Inflammatory macrophage treated with lipopolysaccharide for 4 hours (primary cell): ENCODE measurements at places on chromosomes 7 and 10.

- peak; percentile 3 for DNase-seq
Measured at GRCh38 chr10:31792745-31793144, 135.9 kb downstream of the ARHGAP12 start.

DNA sequence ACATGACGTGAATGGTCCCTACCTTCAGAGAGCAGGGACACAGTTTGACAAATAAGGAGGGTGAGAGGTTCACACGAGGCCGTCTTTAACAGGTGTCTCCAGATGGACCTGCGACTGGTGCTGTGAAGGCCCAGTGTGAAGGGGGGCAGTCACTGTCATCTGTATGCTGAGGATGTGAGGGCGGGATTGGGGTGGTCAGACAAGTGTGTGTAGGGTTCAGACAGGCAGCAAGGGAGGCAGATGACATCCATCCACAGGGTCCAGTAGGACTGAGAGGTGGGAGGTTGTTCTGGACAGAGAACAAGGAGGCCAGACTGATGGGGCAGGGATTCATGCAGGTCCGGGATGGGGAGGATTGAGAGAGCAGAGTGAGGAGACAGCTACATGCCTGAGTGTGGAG, 232.6 kb upstream of the GPR26 start:
- DNase-seq: no peak

- DNase-seq: no peak
Measured at GRCh38 chr10:21475393-21475792, 50.1 kb downstream of the SKIDA1 start.

GRCh38 chr7:151430391-151431205, 9.3 kb downstream of the CRYGN start:
- no peak for DNase-seq

- no peak for DNase-seq
Measured at GRCh38 chr7:101537935-101538595, 91.0 kb downstream of the MYL10 start.

DNA sequence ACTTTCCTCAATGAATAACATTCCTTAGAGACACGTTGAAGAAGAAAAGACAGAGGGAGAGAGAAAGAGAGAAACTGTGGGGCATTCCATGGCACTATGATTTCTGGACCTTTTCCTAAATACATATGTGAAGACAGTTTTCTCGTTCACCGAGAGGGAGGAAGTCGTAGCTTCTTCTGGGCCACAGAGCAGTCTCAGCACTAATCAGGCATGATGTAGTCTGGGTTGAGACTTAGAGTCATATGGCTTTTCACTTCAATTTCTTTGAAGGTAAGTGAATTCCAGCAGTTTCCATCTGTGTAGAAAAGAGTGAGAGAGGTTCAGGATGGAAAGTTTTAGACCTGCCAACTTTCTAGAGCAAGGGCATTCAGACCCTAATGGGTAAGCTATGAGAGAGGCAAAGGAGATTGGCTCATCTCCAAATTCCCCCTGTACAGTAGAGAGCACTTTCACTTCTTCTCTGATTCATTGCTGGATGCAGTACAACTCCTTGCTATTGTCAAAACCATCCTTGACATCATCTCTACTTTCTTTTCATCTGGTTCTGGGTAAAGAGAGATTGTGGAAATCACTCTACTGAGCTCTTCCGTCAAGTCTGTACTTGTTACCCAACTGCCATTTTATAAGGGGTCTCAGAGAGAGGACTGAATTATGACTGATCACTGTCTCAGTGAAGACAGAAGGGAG, 31.5 kb upstream of the OR9A4 start:
- DNase-seq: peak; percentile 92

DNA sequence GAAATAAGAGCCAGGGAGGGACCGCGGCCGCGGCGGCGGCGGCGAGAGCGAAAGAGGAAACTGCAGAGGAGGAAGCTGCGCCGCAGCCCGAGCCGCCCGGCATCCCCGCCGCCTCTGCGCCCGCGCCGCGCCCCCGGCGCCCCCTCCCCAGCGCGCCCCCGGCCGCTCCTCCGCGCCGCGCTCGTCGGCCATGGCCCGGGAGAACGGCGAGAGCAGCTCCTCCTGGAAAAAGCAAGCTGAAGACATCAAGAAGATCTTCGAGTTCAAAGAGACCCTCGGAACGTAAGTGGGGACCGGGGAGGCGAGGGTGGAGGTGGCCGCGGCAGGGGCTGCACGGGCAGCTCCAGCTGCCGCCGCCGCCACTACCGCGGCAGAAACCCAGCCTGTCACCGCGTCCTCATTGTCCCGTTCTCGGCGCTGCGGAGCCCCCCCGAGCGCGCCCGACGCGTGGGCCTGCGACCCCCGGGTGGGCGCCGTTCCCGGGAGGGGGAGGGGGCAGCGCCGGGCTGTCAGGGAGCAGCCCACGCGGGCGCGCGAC, 351 bp downstream of the CAMK1D start:
- peak; percentile 83 for DNase-seq

- no peak for DNase-seq
Measured at GRCh38 chr7:137933270-137934017, 68.4 kb downstream of the CREB3L2 start.

- DNase-seq: peak; percentile 25
Measured at GRCh38 chr7:102287111-102287980, 678 bp downstream of the SH2B2 start.

- DNase-seq: no peak
Measured at GRCh38 chr7:94632338-94633013, 23.5 kb downstream of the SGCE start.

DNA sequence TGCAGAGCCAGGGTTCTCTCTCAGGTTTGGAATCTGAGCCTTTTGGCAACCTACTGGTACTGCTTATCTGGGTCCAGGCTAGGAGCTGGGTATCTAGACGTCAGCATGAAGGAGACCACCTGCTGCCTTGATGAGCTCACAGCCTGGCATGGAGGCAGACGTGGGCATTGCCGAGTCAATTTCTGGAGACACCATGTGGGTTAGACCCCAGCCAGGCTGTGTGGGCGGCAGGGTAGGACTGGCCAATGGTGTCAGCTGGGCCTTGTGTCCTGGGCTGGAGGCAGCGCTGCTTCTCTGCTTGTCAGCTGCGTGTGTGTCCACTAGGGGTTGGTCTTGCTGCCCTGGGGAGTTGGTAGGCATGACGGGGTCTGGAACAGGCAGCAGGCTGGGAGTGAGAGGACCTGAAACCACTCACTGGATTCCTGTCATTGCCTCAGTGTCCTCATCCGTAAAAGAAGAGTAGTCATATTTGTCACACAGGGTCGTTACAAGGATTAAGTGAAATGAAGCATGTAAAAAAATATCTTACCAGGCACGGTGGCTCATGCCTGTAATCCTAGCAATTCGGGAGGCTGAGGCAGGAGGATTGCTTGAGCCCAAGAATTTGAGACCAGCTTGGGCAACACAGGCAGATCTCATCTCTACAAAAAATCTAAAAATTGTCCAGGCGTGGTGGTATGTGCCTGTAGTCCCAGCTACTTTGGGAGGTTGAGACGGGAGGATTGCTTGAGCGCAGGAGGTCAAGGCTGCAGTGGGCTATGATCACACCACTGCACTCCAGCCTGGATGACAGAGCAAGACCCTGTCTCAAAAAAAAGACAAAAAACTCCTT, 31.7 kb upstream of the ANKRD2 start:
- DNase-seq: peak; percentile 26

DNA sequence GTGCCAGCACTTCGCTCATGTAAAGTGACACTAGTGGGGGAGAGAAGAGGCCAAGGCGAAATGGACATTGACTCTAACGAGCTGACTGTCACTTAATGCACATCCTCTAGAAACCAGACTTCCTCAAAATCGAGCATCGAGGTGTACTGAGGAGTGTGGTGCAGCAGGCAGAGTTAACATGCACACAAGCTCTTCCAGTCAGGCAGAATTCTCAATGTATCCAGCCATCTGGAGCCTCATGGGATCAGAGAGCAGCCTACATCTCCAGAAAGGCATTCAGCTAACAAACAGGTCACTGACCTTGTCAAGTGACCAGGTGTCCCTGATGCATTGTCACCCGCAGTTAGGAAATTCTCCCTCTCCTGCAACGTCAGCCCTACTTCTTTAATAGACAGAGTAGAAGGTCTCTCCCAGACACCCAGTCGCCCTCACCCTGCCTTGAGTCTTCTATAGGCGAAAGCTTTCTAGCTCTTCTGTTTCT, 259.8 kb upstream of the AOAH start:
- DNase-seq: no peak

DNA sequence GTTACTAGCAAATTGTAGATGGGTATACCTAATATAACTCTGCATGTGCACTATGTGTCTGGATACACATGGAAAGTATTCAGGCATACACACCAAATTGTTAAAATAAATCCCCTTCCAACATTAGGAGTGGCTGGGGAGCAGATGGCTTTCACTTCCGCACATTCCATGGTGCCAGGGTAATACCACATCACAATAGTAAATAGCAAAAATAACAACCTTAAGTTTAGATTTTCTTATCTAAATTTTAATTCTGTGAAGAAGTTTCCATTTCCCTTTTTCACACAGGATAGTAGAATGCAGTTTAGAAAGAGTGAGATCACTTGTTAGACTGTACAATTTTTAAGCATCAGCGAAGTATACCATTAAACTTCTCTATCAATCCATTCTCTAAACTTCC, 5.8 kb upstream of the ALOX5 start:
- DNase-seq: no peak

DNA sequence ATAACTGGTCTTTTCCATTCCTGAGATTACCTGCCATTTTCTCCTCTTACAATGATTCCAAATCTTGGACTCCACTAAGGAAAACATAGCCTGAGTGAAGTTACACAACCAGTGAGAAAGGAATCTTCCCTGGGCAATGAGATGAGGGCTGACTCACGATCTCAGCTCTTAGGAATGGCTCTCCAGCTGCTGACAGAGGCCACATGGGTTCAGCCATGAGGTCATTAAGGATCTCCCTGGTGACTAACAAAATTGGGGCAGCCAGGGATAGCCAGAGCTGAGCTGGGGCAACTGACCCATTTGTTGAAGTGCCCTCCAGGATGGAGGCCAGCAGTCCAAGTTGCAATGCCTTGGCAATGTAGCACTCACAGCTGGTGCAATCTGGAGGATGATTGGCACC, 78.7 kb upstream of the MKLN1 start:
- DNase-seq: peak; percentile 56

- DNase-seq: no peak
Measured at GRCh38 chr10:103829838-103830465, 25.4 kb downstream of the SH3PXD2A start.

DNA sequence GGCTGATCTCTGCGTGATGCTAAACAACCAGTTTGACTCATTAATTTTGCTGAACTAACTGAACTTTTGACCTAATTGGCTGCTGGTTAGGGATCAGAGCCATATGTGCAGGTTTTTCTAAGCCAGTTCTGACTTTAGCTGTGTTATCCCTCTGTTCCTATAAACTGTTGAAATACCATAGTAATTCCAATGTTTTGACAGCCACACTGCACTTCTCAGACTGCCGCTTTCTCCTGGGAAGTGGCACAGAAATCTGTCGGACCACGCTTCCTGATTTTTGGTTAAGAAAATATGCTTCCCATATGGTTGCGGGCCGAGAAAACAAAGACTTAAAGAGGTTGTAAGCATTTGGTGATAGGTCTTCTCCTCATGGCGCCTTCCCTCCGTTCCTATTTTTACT, 42.3 kb downstream of the TBXAS1 start:
- no peak for DNase-seq

- peak; percentile 48 for DNase-seq
Measured at GRCh38 chr7:148819697-148820360, 64.3 kb downstream of the EZH2 start.

GRCh38 chr10:125778556-125778955, 2.9 kb upstream of the MMP21 start:
- no peak for DNase-seq

DNA sequence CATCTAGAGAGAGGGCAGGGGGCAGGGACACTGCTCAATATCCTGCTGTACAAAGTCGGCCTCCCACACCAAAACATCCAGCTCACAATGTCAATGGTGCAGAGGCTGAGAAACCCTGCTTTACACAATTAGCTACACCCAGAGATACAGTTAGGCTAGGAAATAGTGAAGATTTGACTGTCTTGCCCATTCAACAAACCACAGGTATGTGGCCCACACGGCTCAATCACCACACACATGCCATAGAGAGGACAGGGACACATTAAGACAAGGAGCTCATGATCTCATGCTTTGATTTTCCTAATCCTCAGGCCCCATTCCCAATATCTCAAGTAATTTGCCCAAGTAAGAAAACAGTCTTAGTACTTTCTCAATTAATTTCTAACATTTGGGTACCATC, 110.4 kb downstream of the OSBPL3 start:
- no peak for DNase-seq

DNA sequence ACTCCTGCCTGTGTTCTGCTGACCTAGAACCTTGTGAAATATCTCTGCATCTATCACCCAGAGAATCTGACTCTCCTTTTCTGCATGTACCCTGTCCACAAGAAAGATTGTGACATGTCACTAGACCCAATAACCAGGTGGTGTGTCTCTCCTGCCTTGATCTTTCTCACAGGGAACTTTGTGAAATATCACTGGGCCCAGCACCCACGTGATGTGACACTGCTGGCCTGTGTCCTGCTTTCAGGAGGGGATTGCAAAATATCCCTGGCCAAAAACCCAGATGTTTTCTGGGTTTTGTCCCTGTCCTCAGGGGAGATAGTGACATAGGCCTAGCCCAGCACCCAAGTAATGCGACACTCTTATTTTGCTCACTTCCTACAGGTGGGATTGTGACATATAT, 10.1 kb upstream of the ZNF107 start:
- DNase-seq: no peak

DNA sequence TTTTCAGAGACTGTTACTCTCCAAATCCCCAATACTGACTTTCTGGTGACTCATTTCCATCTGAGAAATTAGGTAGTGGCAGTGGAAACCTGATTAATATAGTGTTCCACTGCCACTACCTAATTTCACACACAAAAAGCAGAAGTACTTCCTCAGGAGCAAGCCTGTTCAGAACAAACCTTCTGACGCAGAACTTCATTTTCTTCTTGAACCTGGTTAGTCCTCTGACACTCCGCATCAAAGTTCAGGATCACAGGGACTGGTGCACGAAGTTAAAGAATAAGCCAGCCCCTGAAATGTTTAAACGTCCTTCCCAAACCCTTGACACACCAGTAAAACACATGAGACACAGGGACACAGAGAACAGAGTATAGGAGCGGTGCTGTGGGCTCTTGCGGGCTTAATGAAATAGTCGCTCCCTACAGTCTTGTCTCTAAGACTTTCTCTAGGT, 4.4 kb downstream of the WDR91 start:
- peak; percentile 38 for DNase-seq

- no peak for DNase-seq
Measured at GRCh38 chr7:122379491-122379890, 74.9 kb upstream of the FEZF1 start.
